ENCODE measurements at places on chromosomes 2 and 18. TPM values are rescaled to one million over a fixed set of nuclear protein-coding genes. Genes with fewer than 3 reads are reported as not detected.

GAREM2 gene
- total RNA-seq: 4.0 TPM

PJVK gene
- 0.56 TPM for total RNA-seq

LIMS3 gene
- total RNA-seq: not detected

MAL gene
- total RNA-seq: not detected

CNTNAP5 gene
- total RNA-seq: not detected

RGPD4 gene
- total RNA-seq: 0.08 TPM

DNA sequence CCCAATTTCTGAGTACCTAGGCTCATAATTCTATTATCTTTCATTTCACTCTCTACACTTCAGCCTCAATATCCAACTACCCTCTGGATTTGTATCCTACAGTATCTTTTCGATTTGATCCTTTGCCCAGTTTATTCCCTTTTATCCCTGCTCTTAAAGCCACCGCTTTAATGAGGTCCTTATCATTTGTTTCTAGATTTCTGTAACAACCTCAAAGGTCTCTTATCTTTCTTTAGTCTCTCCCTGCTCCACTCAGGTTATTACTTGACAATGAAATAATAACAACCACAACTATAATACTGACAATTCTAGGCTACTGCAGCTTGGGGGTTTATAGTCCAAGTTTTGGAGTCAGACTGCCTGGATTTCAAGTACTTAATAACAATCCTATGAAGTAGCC, 25.9 kb upstream of the ASNSD1 start:
- DNase-seq: no peak

- no peak for DNase-seq
These were observed 118.2 kb downstream of the ZNF521 start for GRCh38 chr18:25233528-25234321.

DNA sequence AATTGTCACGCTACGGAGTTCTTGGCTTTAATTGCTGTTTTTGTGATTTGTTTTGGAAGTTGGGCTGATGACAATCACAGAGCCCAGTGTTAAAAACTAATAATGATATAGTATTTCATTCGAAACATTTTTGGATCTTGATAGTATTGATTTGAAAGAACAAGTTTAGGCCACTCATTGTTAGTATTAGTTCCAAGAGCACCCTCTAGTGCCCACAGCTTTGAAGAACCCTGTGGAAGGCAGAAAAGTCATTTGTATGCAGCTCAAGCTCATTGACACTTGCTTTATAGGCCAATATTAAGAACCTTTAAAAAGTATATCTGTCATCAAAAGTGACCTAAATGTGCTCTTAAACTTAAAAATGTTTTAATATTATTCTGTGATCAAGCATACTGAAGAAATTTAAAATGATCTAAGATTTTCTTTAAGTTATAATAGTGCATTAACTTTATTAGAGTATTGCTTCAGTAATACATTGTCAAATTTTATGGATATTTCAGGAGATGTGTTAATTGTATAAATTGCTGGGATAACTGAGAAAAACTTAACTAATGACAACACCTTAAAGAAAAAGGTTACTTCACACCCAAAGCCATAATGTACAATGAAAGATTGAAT, 191.0 kb downstream of the GRB14 start:
- peak; percentile 61 for DNase-seq

GRCh38 chr2:234958746-234959395, 7.1 kb downstream of the SH3BP4 start:
- DNase-seq: no peak

- DNase-seq: no peak
These were observed 81.8 kb downstream of the FAM168B start for GRCh38 chr2:131011486-131011885.

- DNase-seq: no peak
These were observed 114.4 kb downstream of the CTNNA2 start for GRCh38 chr2:79627237-79627636.

- DNase-seq: peak; percentile 47
These were observed 278.4 kb upstream of the DDX18 start for GRCh38 chr2:117536139-117536538.

DNA sequence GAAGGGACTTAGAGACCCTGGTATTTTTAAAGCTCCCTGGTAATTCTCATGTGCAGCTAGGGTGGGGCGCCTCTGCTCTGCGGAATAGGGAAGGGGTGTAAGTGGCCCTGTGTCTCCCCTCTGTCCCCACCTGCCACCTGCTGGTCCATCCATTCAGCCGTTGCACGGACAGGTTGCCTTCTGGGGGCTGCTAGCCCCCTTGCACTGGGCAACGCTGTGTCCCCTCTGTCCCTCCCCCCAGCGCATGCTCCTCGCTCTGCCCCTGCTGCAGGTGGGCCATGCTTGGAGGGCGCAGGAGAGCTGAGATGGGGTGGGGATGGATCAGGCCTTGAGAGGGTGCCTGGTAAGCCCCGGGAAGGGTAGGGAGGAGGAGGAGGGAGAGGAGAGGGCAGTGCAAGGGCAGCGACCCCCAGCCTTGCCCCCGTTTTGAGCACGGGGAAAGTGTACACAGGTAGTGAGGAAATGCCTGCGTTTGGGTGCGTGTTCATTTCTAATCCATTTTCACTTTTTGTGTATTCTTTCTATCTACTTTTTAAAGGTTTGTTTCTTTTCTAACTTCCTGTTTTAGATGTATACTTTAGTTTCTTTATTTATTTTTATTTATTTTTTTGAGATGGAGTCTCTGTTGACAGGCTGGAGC, 23.9 kb downstream of the RRM2 start:
- DNase-seq: no peak

DNA sequence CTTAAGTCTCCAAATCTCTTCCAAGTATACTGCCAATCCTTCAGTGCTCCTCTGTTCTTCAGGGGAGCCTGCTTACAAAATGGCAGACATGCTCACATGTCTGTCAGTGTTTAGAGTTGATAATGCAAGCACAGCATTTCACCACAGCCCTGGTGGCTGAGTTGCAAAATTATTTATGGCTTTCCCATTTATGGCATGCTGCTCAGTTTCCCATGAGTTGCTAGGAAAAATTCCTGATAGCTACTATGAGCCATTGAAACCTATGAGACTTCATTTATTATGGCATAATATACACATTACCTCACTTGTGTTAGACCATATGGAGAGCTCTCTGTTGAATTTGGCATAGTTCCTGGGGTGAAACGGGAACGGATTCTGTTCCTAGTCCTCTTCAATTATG, 448.7 kb upstream of the TCF4 start:
- DNase-seq: no peak

DNA sequence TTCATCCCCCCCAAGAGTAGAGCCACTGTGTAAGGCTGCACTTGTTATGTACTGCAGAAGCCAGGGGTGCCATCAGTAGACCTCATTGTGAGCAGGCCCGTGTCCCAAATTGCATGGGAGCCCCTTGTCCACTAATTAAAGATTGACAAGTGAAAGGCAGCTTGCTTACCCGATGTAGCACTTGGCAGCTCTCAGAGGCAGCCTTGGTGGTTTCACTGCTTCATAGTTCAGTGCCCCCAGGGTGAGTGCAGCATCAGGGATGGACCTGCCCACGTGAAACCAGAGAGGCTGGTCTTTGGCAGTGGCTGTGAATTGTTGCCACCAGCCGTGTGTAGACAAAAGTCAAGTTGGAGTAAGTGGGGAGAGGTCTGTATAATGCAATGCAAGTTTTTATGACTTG, 13.3 kb downstream of the TUBB6 start:
- DNase-seq: peak; percentile 18

- no peak for DNase-seq
These were observed 143.8 kb downstream of the EXOC6B start for GRCh38 chr2:72682061-72682460.

GRCh38 chr2:175097297-175097696, 70.7 kb downstream of the ATF2 start:
- no peak for DNase-seq

DNA sequence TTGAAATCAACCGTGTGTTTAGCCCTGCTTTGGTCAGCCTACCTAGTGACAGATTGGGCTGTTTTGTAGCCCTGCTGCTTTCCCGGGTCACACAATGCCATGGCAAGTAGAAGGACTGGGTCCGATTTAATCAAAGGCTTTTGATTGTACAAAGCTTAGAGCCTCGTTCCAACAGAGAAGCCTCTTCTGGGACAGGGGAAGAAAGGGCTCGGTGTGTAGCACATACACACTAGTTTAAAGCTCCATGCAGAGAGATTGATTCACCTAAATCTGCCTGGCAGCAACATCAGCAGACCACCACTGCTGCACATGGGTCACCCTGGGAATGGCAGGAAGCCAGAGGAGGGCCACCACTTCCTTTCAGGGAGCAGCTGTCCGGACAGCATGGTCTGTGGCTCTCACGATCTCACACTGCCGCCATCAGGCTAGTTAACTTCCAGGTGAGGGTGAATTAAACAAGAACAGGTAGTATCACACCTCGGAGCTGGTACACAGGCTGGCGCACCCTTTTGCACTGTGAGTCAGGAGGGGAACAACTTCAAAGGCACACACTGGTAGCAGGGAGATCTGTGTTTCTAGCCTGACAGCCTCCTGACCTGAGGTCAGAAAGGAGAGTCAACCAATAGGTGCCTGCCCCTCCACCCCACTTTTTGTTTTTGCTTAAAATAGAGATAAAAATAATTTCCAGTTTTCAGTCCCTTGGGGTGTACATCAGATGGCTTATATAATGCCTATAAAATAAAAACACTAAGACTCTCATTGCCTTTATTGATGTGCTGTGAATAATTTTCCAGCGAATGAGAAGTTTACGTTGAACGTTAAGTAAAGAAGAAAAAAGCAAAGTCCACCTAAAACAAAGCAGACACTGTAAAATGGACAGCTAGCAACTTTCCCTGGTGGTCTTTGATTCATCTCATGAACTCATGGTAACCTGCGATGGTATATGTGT, 108.5 kb downstream of the CDCA7 start:
- no peak for DNase-seq

- DNase-seq: no peak
These were observed 34.2 kb downstream of the ATOH8 start for GRCh38 chr2:85787981-85788340.

DNA sequence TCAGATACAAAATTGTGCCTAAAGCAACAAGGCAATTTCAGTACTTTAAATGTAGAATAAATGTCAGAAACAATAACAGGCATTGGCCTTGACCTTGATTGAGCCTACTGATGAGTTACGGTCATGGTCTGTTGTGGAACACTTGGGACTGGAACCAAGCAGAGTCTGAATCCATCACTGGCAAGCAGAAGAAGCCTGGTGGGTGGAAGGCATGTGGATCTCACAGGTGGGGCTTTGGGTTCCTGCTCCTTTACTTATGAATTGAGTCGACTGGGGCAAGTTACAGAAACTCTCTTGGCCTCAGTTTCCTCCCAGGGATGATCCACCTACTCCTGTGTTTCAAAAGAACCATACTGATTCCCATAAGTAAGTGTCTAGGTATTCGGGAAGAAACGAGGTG, 102.3 kb downstream of the KCNF1 start:
- no peak for DNase-seq

GRCh38 chr2:118942031-118942430, at the start of gene MARCO:
Gene MARCO, plus strand, starts transcription at chr2:118942194. Its CDS starts 107 bp downstream, at chr2:118942301.
- no peak for DNase-seq

DNA sequence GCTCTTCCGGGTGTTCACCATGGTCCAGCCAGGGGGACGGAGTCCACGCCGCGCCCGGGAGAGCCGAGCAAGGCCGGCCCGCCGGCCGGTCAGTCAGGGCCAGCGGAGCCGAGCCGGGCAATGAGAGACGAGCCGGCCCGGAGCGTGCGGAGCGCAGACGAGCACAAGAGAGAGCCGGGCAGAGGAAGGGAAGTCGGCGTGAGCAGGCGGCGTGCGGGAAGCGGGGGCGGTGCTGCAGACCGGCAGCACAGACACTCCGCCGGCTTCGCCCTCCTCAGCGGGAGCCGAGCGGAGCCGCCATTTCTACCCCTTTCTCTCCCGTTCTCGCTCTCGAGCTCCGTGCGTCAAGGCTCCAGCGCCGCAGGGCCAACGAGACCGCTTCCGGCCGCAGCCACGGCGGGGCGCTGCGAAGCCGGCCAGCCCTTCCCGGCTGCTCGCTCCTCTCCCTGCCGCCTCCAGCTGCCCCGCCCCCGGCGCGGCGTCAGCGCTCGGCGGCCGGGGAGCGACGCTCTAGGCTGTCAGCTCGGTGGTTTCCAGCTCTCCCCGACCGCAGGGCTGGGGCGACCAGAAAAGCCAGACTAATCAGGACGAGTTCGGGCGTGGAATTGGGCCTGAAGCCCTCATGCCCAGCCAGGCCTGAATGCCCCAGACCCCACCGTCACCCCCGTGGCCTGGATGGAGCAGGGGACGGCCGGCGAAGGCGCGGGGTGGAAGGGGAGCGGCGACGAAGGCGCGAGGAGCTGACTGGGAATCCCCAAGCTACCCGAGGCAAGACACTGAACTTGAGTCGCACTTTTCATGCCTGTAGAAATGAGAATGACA, at the start of gene ATAD2B:
Gene ATAD2B, minus strand, starts transcription at position 374 of the 822 bp plus-strand sequence. Its CDS starts 353 bp downstream, at position 21.
- peak; percentile 95 for DNase-seq

GRCh38 chr2:64325852-64326577, 127.9 kb upstream of the LGALSL start:
- DNase-seq: no peak

GRCh38 chr2:135265960-135266490, 213.9 kb downstream of the RAB3GAP1 start:
- no peak for DNase-seq

DNA sequence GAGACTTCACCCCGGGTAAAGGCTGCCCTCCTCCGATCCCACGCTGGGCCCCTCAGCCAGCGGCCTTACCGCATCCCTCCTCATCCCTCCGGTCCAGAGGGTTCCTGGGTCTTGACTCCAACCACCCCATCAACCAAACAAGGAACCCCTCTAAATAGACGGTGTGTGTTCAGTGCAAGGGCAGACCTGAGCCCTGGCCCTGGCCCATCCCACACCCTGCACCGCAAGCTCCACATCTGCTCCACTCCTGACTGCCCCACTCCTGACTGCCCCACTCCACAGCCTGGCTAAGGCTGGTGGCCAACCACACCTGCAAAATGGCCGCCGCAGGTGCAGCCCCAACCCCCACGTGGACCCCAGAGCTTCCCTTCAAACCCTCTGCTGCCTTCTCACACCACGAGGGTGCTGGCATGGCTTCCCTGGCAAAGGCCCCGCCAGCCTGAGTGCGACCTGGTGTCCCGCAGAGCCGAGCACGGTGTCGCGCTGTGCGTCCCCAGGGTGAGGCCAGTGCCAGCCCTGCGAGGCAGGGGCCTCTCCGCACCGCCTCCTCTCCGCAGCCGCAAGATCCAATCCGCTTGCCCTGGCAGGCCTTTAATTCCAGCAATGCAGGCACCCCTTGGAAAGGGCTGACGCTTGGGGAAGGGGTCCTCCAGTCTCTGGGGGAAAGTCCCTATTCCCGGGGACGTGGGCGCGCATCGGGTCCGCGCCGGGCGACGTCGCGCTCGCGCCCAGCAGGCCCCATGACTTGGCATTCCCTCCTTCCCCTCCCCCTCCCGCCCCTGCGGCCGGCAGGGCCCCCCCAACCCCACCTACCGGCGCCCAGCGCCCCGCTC, 1.5 kb downstream of the KIF1A start:
- no peak for DNase-seq
